ENCODE measurements at places on chromosomes 1 and 21.

- DNase-seq: no peak
Measured at GRCh38 chr1:50208315-50208714, 99.6 kb downstream of the ELAVL4 start.

DNA sequence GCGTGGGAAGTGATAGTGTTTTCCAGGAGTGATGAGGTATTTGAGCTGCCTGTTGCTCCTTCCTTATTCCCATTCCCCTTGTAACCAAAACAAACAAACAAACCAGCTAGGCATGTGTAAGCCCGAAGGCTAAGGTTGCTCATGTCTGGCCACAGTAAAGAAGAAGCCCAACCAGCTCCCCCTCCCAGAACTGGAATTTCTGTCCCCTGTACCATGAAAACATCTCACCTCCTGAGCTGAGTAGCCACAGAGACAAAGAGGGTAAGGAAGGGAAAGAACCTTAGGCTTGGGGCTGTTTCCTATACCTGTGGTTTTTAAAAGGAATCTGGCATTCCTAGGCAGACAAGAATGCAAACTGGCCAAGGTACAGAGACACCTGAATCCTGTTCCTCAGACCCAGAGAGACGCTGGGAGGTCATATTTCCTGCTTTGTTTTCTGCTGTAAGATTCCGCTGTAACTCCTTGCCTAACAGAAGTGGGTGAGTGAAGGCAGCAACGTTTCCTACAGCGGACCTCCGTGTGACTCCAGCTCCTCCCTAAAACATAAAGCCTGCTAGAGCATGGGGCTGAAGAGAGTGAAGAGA, 41.7 kb upstream of the RAB4A start:
- no peak for DNase-seq

- DNase-seq: no peak
Measured at GRCh38 chr1:31501505-31501904, 74.8 kb upstream of the TINAGL1 start.

DNA sequence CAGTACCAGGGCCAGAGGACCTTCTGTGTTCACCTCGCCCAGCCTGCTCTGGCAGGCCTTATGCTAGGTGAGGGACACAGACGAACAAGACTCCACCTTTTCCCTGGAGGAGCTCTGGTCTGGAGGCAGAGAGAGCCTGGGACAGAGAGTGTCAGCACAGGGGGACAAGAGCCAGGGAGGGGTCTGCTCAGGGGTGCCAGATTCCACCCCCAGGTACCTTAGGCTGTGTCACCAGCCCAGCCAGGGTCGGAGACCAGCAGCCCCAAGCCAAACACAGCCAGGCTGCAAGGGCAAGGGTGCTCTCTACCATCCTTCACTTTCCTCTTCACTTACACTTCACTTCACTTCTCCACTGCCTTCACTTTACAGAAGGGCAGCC, 4.3 kb upstream of the LRP8 start:
- DNase-seq: no peak

- DNase-seq: no peak
Measured at GRCh38 chr1:230427981-230428380, 1.8 kb upstream of the PGBD5 start.

- DNase-seq: no peak
Measured at GRCh38 chr1:164058198-164058597, 500.8 kb upstream of the PBX1 start.

DNA sequence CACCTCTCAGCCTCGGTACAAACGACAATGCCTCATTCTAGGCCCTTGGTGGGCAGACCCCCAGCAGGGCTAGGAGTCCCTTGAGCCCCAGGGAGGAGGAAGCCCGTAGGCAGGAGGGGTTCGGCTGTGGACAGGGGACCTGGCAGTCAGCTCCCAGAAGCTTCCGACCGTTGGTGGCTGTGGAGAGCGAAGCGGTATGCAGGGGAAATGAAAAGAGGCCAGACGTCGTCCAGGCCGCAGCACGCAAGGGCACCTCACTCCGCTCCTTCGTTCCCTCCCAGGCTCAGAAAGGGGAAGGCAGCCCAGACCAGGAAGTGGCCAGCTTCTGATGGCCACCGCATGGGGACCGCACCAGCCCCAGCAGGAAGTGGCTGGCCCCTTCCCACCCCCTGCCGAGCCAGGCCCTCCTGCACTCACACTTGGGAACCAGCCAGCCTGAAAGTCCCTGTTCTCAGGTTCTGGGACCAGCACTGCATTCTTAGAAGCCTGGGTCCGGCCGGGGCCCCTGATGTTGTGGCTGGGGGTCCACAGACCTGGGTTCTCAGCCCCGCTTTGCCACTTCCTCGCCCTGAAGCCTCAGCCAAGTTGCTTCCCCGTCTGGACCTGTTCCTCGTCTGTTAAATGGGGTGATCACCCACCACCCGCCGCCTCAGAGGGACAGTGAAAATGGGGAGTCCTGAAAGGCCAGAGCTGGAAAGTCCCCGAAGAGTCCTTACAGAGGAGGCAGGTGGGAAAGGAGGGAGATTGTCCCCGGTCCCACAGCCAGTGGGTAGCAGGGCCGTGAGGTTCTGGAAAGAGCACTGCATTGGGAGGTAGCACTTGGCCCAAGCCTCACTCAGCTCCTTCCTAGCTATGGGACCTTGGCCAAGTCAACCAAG, 104.0 kb upstream of the RUNX3 start:
- no peak for DNase-seq

DNA sequence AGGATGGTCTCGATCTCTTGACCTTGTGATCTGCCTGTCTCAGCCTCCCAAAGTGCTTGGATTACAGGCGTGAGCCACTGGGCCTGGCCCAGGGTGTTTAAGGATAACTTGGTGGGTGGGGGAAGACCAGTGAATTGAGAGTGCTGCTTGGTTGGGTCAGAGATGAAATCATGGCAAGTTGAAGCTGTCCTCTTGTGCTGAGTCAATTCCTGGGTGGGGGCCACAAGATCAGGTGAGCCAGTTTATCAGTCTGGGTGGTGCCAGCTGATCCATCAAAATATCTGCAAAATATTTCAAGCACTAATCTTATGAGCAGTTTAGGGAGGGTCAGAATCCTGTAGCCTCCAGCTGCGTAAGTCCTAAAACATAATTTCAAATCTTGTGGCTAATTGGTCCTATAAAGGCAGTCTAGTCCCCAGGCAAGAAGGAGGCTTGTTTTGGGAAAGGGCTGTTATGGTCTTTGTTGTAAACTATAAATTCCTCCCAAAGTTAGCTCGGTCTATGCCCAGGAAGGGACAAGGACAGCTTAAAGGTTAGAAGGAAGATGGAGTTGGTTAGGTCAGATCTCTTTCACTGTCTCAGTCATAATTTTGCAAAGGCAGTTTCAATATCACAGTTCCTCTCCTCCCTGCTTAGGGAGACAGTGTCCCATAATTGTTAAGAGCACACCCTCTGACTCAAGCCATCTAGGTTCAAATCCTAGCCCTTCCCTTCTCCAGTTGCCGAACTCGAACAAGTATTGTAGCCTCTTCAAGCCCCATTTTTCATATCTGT, 66.8 kb upstream of the BACH1 start:
- DNase-seq: no peak

DNA sequence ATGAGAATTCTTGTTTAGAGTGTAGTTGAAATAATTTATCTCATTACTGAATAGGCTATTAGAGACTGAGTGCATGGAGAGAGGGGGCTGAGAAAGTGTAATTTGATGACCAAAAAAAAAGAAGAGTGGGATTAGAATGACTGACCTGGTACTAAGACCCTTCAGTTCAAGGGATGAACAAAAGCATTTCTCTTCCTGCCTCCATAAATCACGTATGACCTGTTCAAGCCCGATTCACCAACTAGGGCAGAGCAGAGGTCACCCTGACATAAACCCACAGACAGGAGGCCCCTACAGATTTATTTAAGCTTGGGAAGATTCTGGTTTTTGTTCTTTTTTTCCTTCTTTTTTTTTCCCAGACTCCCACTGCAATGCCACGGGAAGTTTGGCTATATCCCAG, 123.7 kb upstream of the COP1 start:
- DNase-seq: no peak

- no peak for DNase-seq
Measured at GRCh38 chr1:153933430-153933829, 10.7 kb upstream of the GATAD2B start.

DNA sequence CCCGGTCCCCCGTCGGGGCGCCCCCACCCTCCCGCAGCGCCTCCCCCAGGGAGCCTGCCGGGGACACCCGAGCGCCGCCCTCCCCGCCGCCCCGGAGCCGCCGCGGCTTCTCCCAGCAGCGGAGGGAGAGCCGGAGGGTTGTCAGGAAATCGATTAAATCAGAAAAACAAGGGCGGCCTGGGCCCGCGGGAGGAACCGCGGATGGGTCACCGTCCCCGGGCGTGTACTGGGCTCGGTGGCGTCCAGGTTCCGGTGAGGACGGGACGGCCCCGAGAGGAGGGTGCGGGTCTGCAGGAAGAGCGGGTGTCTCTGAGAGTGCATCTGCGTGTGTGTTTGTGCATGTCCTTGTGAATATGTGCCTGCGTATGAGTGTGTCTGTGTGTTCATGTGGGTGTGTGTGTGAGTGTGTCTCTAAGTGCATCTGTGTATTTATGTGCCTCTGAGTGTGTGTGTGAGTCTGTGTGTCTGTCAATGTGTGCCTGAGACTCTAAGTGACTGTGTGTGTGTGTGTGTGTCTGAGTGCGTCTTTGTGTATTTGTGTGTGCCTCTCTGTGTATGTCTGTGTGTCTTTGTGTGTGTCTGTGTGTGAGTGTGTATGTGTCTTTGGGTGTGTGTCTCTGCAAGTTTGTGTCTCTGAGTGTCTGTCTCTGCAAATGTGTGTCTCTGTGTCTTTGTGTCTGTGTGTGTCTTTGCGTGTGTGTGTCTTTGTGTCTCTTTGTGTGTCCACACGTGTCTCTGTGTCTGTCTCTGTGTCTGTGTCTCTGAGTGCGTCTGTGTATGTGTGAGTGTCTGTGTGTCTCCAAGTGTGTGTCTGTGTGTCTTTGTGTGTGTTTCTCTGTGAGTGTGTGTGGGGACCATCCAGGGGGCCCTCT, 1.1 kb downstream of the SPSB1 start:
- DNase-seq: peak; percentile 15

- DNase-seq: no peak
Measured at GRCh38 chr1:234564035-234565029, 45.6 kb downstream of the IRF2BP2 start.

DNA sequence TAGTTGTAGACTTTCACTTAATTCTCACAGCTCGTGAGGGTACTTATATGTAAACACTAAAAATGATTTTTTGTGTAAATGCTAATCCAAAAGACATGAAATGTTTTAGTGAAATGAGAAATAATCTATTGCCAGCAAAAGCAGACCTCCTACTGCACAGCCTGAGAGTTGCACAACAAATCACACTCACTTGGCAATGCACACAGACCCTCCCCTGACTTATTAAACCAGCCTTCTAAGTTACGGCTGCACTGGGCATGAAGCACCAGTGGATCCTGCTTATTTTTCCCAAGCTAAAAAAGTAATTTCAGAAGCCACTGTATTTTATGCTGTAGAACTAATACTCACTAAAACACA, 10.3 kb downstream of the ERRFI1 start:
- no peak for DNase-seq

Measured in stimulated activated CD4-positive, alpha-beta T cell treated with anti-CD3 and anti-CD28 coated beads, Interleukin-1b, Interleukin-23, amount 100 ng/mL, for 24 hours (primary cell).